Activated CD8-positive, alpha-beta memory T cell treated with anti-CD3 and anti-CD28 coated beads for 1 hour (primary cell): ENCODE measurements at places on chromosomes 6 and 20.

- no peak for DNase-seq
These were observed 188.8 kb upstream of the TBX18 start for GRCh38 chr6:84953111-84953755.

- no peak for DNase-seq
These were observed 57.7 kb downstream of the TMEM242 start for GRCh38 chr6:157265635-157266034.

DNA sequence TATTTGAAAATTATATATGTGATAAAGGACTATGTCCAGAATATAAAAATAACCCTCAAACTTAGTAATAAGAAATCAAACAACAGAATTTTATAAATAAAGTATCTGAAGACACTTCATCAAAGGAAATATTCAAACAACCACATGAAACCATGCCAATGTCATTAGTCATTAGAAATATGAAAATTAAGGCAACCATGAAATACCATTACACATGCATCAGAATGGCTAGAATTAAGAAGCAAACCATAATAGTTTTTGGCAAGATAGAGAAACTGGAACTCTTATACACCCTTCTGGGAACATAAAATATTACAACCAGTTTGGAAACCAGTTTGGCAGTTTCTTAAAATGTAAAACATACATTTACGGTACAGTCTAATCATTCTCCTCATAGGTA lies 137.2 kb upstream of the ADGRB3 start:
- DNase-seq = no peak

- DNase-seq = no peak
These were observed 373.5 kb upstream of the MAP3K7 start for GRCh38 chr6:90960324-90960723.

DNA sequence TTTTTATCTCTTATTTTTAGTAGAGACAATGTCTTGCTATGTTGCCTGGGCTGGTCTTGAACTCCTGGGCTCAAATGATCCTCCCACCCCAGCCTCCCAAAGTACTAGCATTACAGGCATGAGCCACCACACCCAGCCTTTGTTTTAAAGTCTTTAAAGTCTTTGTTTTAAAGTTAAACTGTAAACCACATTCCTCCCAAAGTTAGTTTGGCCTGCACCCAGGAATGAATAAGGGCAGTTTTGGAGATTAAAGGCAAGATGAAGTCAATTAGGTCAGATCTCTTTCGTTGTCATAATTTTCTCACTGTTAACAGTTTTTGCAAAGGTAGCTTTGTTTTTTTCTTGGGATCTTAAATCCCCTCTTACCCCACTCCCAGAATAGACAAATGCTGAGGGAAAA lies 63.8 kb downstream of the UBR2 start:
- DNase-seq = no peak

- DNase-seq = no peak
These were observed 106.4 kb upstream of the ASCC3 start for GRCh38 chr6:100987556-100987955.

DNA sequence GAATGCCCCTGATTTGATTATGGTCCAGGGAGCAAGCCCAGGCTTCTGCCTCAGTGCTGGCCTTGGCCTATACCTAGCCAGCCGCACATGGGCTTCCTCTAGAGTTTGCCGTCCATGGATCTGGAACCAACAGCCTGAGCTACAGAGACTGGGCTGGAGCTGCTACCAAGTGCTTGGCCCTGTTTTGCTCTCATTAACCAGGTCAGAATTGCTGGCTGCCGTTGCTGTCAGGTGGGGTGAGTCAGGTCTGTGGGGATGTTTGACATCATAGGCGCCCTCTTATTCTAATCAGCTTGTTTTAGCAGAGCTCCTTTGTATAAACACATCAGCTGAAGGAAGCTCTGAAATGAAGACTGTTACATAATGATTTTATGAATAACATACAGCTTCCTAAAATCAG lies 83.1 kb upstream of the PHACTR2 start:
- no peak for DNase-seq

GRCh38 chr6:137271245-137272183 lies 52.3 kb upstream of the IFNGR1 start:
- no peak for DNase-seq

- DNase-seq = no peak
These were observed 4.2 kb downstream of the BRD2 start for GRCh38 chr6:32972353-32973143.

- no peak for DNase-seq
These were observed 31.0 kb downstream of the ANKS1A start for GRCh38 chr6:34920097-34920496.

GRCh38 chr20:5033566-5033965 lies 32.3 kb upstream of the SLC23A2 start:
- no peak for DNase-seq

- no peak for DNase-seq
These were observed 68.5 kb downstream of the PLEKHG1 start for GRCh38 chr6:150667977-150668716.

- no peak for DNase-seq
These were observed 168.9 kb downstream of the PHF3 start for GRCh38 chr6:63804381-63804956.

DNA sequence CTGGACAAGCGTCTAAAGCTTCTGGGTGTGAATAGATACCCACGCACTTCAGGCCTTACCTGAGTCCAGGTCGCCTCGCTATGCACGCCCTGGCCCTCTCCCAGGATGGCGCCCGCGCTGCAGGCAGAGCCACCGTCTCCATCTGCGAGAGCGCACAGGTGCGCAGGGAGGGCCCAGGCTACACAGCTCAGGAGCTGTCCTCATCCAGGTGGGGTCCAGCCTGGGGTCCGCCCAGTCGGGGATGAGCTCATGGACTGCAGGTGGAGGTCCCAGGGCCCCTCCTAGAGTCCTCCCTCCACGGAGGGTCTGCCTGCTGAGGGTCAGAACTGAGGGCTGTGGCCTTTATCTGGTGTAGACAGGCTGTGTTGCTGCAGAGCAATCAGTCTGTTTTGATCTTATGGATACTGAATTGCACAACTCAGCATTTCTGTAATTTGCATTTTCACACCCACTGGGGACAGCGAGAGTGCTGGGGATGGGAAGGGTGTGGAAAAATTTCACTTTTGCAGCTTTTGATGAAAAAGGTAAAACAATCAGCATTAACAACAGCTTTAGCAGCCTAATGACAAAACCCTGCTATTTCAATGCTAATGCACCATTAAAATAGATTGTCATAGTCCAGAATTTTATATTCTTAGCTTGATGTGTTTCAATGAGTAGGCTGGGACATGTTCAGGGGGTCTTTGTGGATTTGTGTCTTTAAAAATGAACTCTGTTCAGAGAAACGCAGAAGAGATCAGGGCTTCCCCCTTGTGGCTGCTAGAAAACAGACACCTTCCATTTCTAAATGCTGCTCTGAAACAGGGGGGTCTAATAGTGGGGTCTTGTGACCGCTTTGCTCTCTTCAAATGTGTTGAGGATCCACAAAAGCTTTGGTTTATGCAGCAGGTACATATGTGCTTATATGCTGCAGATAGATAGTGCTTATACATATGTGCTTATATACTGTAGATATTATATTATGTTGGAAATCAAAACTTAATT lies 77.8 kb upstream of the PHACTR3 start:
- DNase-seq = no peak

GRCh38 chr6:128410584-128410983 lies 109.8 kb downstream of the PTPRK start:
- DNase-seq = no peak

DNA sequence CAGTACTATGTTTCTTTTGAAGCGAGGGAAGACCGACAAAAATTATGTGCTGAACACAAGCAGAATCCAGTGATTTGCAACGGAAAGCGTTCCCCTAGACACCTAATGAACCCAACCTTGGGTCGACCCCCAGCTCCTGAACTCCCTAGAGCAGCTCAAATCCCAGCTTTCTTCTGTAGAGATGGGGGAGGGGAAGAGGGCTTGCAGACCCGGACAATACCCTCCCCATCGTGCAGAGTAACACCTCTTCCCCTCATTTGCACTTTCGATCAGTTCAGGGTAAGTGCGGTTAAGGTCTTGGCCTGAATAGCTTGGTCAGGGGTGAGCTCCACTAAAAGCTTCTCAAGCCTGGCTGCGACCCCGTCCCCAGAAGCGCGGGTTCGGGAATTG lies 404 bp downstream of the CEP162 start:
- no peak for DNase-seq

DNA sequence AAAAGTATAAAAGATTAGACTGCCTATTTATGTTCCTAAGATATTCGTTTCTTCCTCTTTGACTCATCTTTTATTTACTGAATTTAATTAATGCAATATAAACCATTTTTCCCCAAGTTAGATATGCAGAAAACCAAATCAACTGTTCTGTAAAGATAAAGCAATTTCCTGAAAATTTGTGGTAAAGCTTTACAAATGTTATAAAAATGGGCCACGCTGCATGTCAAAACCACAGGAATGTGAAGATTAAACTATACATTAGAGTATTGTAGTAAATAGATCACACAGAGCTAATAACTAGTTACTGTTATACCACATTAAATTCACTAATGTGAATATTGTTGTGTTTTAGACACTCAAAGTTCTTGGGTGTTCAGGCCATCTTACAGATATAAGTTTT lies 83.4 kb downstream of the OPN5 start:
- DNase-seq = no peak

DNA sequence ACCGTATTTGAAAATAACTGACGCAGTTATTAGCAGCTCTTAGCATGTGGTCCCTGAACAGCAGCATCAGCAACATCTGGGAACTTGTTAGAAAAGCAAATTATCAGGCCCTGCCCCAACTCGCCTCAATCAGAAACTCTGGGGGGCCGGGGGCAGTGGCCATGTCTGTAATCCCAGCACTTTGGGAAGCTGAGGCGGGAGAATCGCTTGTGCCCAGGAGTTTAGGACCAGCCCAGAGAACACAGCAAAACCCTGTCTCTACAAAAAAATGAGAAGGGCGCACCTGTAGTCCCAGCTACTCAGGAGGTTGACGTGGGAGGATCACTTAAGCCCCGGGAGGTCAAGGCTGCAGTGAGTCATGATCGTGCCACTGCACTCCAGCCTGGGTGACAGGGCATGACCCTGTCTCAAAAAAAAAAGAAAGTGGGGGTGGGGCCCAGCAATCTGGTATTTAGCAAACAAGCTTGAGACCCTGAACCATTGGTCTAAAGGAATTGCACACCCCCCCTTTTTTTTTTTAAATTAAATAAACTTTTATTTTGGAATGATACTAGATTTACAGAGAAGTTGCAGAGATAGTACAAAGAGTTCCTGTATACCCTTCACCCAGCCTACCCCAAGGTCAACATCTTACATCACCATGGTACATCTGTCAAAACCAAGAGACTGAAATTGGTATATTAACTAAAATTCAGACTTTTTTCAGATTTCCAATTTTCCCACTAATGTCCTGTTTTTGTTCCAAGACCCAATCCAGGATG lies 6.7 kb downstream of the SRXN1 start:
- DNase-seq = no peak

DNA sequence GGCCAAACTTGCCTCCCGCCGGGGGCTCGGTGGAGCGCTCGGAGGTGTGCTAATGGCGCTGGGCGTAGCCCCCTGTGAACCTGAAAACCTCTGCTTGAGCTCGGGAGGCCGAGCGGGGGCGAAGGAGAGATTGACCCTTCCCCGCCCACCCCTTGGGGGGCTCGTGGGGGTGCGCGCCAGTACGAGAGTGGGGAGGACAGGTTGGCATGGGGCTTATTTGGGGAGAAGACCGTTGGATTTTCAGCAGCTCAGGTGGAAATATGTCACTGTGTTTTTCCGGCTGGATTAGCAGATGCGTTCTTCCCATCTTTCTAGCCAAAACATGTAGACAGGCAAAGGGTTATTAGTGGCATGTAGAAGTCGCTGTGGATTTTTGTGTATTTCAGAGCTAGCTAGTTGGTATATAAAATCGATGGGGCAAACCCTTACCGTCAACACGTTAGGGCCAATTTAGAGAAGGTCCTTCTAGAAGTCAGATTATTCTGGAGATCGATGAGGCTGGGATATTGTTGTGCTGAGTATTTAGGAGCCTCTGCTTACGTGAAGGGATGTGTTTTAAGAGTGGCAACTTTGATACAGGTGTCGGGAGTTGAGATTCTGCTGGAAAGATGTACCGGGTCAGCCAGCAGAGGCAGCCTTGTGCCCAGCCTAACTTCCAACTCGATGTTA lies 525 bp downstream of the NCOA7 start:
- DNase-seq = no peak

GRCh38 chr6:107965746-107966145 lies 7.7 kb upstream of the SEC63 start:
- no peak for DNase-seq

DNA sequence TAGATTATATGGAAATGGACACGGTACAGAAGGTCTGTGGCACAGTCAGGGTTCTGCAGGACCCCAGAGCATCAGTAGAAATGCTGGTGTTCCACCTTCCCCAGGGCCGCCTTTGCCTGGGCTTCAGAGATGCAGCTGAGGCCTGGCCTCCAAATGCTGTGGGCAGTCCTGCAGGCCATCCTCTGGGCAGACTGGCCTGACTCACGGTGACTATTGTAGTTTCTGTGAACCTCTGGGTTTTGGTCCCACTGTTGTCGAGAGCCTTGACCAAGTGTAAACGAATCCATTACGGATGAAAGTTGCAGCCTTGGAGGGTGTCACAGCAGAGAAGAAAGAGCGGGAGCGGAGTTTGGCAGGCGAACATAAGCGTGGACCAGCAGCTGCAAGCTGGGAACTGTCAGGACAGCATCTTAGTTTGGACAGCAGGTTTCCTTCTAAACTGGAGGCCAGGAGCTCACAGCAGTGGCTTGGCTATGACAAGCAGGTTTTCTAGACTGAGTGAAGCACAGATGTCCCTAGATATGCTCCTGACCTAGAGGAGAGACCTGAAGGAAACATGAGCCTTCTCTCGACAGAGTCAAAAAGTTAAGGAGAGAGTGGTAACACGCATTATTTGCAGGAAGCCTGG lies 46.2 kb upstream of the BCLAF1 start:
- DNase-seq = no peak

DNA sequence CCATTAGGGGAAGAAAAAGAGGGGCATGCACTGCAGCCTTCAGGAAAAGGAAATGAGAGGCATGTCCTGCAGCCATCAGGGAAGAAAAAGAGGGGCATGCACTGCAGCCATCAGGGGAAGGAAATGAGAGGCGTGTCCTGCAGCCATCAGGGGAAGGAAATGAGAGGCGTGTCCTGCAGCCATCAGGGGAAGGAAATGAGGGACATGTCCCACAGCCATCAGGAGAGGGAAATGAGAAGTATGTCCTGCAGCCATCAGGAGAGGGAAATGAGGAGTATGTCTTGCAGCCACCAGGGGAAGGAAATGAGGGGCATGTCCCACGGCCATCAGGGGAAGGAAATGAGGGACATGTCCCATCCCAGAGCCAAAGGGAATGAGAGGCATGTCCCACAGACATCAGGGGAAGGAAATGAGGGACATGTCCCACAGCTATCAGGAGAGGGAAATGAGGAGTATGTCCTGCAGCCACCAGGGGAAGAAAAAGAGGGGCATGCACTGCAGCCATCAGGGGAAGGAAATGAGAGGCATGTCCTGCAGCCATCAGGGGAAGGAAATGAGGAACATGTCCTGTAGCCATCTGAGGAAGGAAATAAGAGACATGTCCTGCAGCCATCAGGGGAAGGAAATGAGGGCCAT lies 52.0 kb downstream of the PSMB1 start:
- DNase-seq = no peak

DNA sequence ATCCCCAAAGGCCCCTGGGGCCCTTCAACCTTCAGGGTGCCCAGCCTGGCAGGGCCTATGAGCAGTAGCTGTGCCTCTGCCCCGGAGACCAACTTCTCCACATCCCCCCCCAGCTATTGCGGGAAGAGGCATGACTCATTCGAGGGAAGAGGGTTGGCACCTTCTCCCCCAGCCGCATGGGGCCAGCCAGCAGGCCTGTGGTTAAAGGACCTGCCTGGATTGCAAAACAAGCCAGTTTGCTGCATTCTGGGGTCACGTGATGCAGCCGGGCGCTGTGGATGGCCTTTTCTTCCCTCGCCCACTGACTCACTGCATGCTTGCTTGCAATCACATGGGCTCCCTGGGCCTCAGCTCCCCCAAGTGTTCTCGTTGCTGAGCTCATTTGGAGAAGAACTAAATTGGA lies 182.5 kb downstream of the MAFB start:
- DNase-seq = no peak
